ENCODE measurements at places on chromosomes 7 and 10.

- no peaks in the 10 kb centered on the region for H3K36me3 ChIP-seq
- H3K27ac ChIP-seq, result no peak overlapping the region
- DNase-seq, result no peak
- no peaks in the 10 kb centered on the region for H3K27me3 ChIP-seq
These were observed 74.9 kb downstream of the CLIP2 start for GRCh38 chr7:74364061-74364460.

GRCh38 chr7:75690121-75690523, 48.6 kb downstream of the HIP1 start:
- H3K27me3 ChIP-seq, result peaks cover 5% of the 10 kb centered on the region
- H3K4me1 ChIP-seq, result no peaks in the 10 kb centered on the region
- no peak overlapping the region for H3K4me3 ChIP-seq
- no peak for DNase-seq
- H3K27ac ChIP-seq, result no peak overlapping the region
- H3K36me3 ChIP-seq, result no peaks in the 10 kb centered on the region

DNA sequence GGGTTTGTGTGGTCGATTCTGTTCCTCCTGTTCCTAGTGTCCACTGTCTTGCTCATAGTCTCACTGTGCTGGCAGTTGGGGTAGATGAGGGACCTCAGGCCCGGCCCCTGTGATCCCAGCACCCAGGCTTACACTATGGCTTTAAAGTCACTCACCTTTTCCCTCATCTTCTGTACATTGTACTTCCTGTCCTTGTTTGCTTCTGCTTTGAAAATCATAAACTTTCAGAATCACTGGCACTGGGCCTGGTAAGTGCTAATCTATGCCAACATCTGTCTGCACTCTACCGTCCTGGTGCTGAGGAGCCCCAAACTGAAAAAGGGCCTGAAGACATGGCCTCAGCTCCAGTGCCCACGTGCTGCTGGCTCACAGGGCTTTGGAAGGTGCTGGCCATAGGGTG, 5.7 kb upstream of the TAS2R60 start:
- H3K27me3 ChIP-seq, result no peaks in the 10 kb centered on the region
- no peak for DNase-seq
- no peaks in the 10 kb centered on the region for H3K36me3 ChIP-seq
- H3K4me1 ChIP-seq, result peaks cover 13% of the 10 kb centered on the region
- H3K4me3 ChIP-seq, result no peak overlapping the region
- peak overlapping the region; percentile 18 for H3K27ac ChIP-seq

- no peaks in the 10 kb centered on the region for H3K4me1 ChIP-seq
- no peak overlapping the region for H3K27ac ChIP-seq
- H3K36me3 ChIP-seq, result no peaks in the 10 kb centered on the region
- H3K4me3 ChIP-seq, result no peak overlapping the region
- H3K27me3 ChIP-seq, result peaks cover 35% of the 10 kb centered on the region
These were observed 5.2 kb downstream of the LGI1 start for GRCh38 chr10:93762979-93763391.

GRCh38 chr10:75070961-75071428, 40.5 kb upstream of the SAMD8 start:
- H3K4me1 ChIP-seq, result peaks cover 7% of the 10 kb centered on the region
- H3K4me3 ChIP-seq, result no peak overlapping the region
- DNase-seq, result no peak
- H3K27ac ChIP-seq, result no peak overlapping the region

DNA sequence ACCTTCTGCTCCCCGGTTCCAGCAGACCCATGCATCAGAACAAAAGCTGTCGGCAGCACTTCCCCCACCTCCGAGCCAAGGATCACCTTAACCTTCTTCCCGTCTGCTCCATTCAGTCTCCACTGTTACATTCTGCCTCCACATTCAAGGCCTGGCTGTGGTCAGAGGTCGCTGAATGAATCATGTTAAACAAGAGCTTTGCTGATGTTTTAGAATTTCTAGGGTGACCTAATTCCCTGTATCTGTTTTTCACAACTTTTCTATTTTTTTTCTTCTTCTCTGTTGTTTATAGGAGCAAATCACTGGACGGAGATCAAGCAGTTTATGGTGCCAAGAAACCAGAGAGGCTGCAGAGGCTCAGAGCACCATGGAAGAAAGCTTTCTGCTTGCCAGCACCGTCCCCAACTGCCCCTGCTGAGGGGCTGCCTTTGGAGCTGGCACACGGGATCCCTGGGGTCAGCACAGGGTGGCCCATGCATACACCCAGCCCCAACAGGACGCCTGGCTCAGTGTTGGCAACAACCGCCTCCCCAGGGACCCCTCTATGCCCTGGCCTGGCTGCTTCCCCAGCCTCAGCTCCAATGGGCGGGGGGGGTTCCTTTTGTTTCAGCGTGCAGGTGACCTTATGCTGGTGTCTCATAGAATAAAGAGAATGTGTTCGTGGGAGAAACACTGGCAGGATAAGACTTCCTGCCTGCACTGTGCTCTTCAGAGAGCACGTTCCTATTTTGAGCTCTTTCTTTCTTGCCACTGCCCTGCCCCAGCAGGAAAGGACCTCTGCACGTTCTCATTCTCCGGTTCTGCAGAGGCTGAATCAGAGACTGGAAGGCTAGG, 182.7 kb upstream of the LYZL2 start:
- no peak for DNase-seq
- peak overlapping the region; percentile 56 for H3K27ac ChIP-seq
- no peaks in the 10 kb centered on the region for H3K27me3 ChIP-seq
- H3K4me3 ChIP-seq, result no peak overlapping the region

DNA sequence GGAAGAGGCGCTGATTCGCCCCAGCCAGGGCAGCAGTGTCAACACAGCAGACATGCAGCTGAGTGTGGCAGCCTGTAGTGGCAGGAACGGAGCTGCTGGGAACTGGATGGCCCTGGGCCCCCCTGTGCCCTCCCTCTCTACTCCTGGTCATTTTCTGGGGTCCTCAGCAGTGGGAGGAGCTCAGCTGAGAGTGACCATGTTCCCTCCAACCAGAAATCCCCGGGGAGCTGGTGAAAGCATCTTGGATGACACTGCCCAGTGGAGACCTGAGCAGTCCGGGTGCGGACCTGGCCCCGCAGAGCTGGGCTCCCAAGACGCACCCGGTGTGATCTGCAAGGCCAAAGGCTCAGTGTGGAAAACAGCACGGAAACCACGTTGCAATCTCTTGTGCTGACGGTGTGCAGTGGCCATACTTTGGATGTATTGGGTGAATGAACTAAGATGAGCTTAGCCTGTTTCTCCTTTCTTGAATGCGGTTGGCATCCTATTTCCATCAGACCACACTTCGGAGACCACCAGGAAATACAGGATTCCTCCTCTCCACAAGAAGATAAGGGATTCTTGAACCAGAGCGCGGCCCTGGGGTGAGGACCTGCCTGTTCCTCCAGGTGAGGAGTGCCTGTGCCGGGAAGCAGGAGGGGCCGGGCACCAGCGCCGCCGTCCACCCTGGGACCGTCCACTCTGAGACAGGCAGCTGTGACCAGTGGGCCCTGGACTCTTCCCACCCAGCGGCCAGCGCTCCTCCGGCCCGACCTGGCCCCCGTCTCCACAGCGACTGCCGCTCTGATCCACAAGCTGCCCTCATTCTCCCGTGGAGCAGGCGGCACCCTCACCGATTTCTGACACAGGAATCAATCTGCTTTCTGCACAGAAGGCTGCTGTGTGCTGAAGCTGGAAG, 93.5 kb upstream of the DIP2C start:
- no peaks in the 10 kb centered on the region for H3K36me3 ChIP-seq
- no peak for DNase-seq
- H3K27ac ChIP-seq, result no peak overlapping the region
- H3K4me3 ChIP-seq, result no peak overlapping the region
- H3K4me1 ChIP-seq, result peaks cover 6% of the 10 kb centered on the region
- H3K27me3 ChIP-seq, result peaks cover 10% of the 10 kb centered on the region

- H3K4me3 ChIP-seq, result no peak overlapping the region
- H3K4me1 ChIP-seq, result peaks cover 8% of the 10 kb centered on the region
These were observed 23.2 kb downstream of the NDUFB2 start for GRCh38 chr7:140719721-140720120.

DNA sequence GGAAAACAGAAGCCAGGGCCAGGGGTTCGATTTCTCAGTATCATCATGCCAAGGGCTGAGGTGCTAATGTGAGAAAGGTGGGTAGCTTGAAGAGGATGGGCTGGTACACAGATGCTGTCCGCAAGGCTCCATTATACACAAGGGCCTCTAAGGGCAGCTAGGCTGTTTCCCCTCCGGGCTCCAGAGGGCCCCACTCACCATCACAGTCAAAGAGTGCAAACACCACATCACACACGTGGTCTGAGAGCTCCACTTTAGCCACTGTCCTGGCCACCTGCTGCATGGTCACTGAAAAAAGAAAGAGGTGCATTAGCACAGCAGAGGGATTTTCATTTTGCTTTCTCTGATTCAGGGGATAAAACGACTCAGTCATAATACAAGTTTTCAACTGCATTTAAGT, 20.9 kb upstream of the DNAJB12 start:
- DNase-seq, result peak; percentile 14
- H3K27me3 ChIP-seq, result no peaks in the 10 kb centered on the region
- no peak overlapping the region for H3K27ac ChIP-seq

- peak overlapping the region; percentile 32 for H3K4me3 ChIP-seq
- peaks cover 21% of the 10 kb centered on the region for H3K4me1 ChIP-seq
- peak; percentile 85 for DNase-seq
- peaks cover 7% of the 10 kb centered on the region for H3K27me3 ChIP-seq
- H3K36me3 ChIP-seq, result no peaks in the 10 kb centered on the region
- H3K27ac ChIP-seq, result peak overlapping the region; percentile 64
These were observed 484.0 kb upstream of the GALNT17 start for GRCh38 chr7:70647801-70648498.

DNA sequence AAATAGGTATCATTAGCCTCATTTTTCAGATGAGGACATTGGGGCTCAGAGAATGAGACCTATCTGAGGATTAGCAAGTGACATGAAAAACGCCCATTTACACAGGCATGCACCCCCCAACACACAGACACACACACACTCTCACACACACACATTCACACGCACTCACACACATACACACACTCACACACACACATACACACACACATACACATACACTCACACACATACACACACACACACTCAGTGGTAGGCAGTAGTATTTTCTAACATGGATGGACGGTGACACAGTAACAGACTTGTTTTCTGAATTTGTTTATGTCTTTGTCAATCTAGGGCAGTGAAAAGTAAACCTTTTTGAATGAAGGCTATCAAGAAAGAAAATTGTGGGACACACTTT, 21.3 kb downstream of the DGKI start:
- H3K27ac ChIP-seq, result no peak overlapping the region
- no peak for DNase-seq
- H3K27me3 ChIP-seq, result peaks cover 13% of the 10 kb centered on the region
- no peak overlapping the region for H3K4me3 ChIP-seq

DNA sequence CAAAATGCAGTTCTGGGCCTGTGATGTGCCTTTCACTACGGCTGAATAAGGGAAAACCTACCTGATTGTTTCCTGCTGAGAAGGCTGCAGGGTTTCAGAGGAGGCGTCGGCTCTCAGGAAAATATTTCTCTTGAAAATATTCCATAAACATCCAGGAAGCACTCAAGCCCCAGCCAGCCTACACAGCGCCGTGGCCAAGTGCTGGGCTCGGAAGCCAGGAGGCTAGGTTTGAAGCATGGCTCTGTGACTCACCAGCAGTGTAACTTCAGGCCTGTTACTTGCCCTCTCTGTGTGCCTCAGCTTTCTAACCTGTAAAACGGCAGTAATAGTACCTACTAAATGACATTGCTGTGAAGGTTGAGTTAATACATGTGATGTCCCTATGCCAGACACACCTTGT, 399.1 kb downstream of the GATA3 start:
- DNase-seq, result no peak
- peaks cover 4% of the 10 kb centered on the region for H3K27me3 ChIP-seq
- peaks cover 9% of the 10 kb centered on the region for H3K4me1 ChIP-seq
- H3K4me3 ChIP-seq, result no peak overlapping the region
- H3K36me3 ChIP-seq, result no peaks in the 10 kb centered on the region

DNA sequence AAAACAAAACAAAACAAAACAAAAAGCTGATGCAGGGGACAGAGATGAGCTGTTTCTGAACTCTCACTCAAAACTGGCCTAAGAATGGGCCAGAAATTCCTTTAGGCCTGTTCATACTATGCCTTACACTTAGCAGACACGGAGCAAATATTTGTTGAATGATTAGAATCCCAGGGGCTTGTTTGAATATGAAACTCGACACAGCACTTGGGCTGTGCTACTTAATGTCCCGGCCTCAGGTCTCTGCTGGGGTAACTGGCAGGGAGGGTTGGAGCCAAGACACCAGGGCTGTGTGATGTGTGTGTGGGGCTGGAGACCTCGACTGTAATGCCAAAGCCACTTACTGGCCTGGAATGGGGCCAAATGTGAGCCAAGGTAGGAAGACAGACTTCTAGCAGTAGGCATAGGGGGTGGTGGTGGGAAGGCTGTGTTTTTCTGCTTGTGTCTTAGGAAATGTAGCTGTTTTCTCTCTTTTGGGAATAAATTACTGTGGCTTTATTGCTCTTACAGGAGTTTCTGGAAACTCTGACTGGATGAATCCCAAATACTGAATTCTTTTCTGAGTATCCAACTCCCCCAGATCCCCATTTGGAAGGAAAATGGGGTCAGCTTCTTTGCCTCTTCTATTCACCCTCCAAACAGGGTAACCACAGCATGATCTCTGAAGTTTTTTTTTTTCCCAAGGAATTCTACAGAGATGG, 66.7 kb downstream of the EMX2 start:
- no peak overlapping the region for H3K4me3 ChIP-seq
- no peak overlapping the region for H3K27ac ChIP-seq
- H3K36me3 ChIP-seq, result no peaks in the 10 kb centered on the region
- DNase-seq, result no peak

GRCh38 chr7:114652041-114652440, 237.4 kb downstream of the FOXP2 start:
- H3K27me3 ChIP-seq, result no peaks in the 10 kb centered on the region
- H3K36me3 ChIP-seq, result no peaks in the 10 kb centered on the region
- H3K27ac ChIP-seq, result no peak overlapping the region
- no peaks in the 10 kb centered on the region for H3K4me1 ChIP-seq
- no peak for DNase-seq
- no peak overlapping the region for H3K4me3 ChIP-seq

GRCh38 chr7:131052285-131052904, 275.3 kb upstream of the MKLN1 start:
- H3K27ac ChIP-seq, result no peak overlapping the region
- peaks cover 68% of the 10 kb centered on the region for H3K4me1 ChIP-seq
- no peak overlapping the region for H3K4me3 ChIP-seq

DNA sequence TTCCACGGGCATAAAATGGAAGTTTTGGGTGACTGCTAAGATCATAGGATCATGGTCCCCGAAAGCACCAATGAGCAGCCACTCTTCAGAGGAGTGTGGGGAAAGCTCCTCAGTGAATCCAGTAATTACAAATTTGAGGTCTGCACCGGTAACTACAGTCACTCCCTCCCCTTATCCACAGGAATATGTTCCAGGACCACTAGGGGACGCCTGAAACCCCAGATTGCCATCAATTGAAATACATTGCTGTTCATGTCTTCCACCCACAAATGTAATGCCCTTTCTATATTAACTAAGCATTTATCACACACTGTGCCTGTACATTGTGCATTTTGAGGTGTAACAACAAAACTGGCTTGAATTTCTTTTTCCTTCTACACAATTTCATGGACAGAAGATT, 447.9 kb upstream of the PFKP start:
- no peak overlapping the region for H3K27ac ChIP-seq
- no peaks in the 10 kb centered on the region for H3K36me3 ChIP-seq
- H3K27me3 ChIP-seq, result no peaks in the 10 kb centered on the region
- DNase-seq, result no peak
